Spleen (tissue), 13 donors: ENCODE measurements at places on chromosomes 6 and 20.

GRCh38 chr6:74283532-74283931, 587.5 kb downstream of the CD109 start:
- no peaks in the 10 kb centered on the region for H3K36me3 ChIP-seq
- no peak overlapping the region for H3K27ac ChIP-seq
- H3K27me3 ChIP-seq = no peaks in the 10 kb centered on the region
- no peak overlapping the region for H3K4me3 ChIP-seq
- no peak for DNase-seq

DNA sequence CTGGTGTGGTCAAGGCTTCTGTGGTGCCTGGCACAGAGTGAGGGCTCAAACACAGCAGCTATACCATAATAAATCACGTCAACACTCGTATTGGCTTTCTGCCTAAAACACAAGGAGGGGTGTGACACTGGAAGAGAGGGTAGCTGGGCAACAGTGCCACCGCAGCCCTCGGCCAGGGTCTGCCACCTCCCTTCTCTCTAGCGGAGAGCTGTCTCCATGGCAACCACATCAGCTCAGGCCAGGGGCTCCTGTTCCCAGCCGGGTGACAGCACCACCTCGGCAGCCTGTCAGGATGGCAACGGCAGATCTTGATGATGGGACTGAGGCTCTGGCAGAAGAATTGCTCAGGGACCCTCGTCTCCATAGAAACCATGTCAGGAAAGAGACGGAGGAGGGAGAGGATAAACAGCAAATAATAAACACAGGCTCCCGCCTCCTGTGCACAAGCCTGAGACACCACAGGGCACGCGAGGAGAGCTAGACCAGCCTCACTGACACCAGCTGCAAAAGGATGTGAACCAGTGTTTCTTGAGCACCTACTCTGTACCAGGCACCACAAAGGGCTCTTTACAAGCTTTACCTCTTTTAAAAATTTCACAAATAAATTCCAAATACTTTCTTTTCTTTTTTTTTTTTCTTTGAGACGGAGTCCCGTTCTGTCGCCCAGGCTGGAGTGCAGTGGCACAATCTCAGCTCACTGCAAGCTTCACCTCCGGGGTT, 50.4 kb upstream of the TLDC2 start:
- H3K36me3 ChIP-seq = peaks cover 49% of the 10 kb centered on the region
- no peak overlapping the region for H3K4me3 ChIP-seq
- H3K27me3 ChIP-seq = no peaks in the 10 kb centered on the region
- H3K4me1 ChIP-seq = peaks cover 14% of the 10 kb centered on the region
- DNase-seq = no peak

GRCh38 chr6:154458565-154459470, 51.7 kb downstream of the CNKSR3 start:
- no peak overlapping the region for H3K27ac ChIP-seq
- peaks cover 3% of the 10 kb centered on the region for H3K4me1 ChIP-seq
- no peaks in the 10 kb centered on the region for H3K36me3 ChIP-seq
- no peaks in the 10 kb centered on the region for H3K27me3 ChIP-seq

DNA sequence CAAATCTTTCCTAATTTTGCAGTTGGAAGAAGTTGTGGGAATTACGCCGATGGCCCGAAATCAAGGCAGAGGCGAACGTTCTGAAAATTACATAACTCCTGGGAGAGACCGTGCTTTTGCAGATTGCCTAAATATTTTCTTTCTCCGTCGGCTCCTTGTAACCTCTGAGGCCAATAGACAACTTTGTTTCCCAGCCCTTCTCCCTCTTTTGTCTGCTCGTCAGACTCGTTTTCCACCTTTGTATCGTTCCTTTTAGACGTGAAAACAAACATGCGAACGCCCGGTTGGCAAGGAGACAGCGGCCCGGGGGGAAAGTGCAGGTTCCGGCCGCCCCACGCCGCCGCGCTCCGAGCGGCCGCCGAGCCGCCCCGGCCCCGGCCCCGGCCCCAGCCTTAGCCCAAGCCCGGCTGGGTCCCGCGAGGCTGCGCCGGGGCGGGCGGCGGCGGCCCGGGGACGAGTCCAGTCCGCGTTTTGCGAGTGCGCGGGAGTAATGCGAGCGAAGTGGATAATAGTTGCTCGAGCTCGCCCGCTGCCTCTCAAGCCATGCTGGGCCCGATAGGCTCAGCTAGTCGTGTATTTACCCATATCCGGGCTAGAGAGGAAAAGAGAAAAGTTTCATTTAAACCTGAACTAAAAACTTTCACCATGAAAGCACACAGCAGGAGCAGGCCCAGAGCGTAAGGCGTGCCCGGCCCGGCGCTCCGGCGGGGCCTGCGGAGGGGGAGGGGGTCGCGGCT, at the start of gene ARID1B:
Gene ARID1B, plus strand, starts transcription at position 539 of the 737 bp plus-strand sequence. CDS start 303 bp downstream, outside the sequence.
- H3K27ac ChIP-seq = peak within 1 kb of the TSS; percentile 98
- H3K27me3 ChIP-seq = no peaks in the 10 kb centered on the region
- H3K36me3 ChIP-seq = no peaks in the 10 kb centered on the region
- peaks cover 25% of the 10 kb centered on the region for H3K4me1 ChIP-seq
- DNase-seq = peak; percentile 97

DNA sequence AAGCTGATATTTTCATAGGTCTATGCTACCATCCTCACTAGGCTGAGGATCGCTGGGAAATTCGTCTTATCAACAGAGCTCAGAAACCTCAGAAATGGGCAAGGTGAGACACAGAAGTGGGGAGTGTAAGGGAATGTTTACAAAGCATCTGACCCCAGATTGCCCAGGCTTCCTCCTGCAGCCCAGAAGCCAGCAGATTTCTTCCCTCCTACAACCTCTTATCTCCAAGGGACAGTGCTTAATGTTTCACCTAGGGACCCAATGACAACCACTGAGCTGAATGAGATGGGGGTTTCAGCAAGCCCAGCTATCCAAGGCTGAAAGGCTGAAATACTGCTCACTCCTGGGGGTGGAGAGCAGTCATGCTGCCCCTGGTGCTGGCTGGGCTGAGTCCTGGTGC, 52.4 kb upstream of the TBC1D7 start:
- H3K27me3 ChIP-seq = no peaks in the 10 kb centered on the region
- no peak overlapping the region for H3K4me3 ChIP-seq
- peaks cover 33% of the 10 kb centered on the region for H3K4me1 ChIP-seq
- H3K27ac ChIP-seq = peak overlapping the region; percentile 3
- H3K36me3 ChIP-seq = no peaks in the 10 kb centered on the region
- DNase-seq = no peak

DNA sequence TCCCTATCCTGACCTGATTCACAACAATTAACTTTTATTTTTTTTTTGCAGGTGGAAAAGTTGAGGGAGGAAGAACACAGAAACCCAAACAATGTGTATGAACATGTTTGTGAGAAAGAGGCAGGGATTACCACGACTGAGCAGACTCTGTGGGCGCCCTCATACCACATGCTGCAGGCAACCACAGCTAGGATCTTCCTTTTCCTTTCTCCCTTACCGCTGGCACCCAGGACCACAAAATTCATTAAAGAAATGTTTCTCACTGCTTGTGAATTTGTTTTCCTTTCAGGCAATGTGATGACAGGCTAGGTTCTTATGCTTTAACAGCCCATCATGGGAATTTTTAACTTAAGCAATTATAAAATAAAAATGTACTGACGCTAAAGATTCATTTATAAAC, 287.1 kb downstream of the GMDS start:
- DNase-seq = no peak
- H3K36me3 ChIP-seq = no peaks in the 10 kb centered on the region
- no peaks in the 10 kb centered on the region for H3K4me1 ChIP-seq
- H3K27ac ChIP-seq = no peak overlapping the region
- H3K27me3 ChIP-seq = no peaks in the 10 kb centered on the region

DNA sequence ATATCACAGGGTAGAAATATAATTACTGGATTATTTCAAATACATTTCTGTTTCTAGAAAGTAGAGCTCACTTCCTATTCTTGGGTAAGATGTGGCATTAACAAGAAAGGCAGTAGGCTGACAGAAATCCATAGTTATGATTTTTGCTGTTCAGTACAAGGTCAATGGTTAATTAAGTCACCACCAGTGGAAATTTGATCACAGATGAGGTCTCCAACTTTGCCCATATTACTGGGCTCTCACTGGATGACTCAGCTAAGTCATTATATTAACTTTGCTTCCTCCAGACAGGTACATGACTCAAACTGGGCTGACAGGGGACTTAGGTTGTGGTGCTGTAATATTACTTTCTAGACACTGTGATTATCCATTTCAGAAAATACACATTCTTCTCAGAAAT, 212.4 kb downstream of the GRIK2 start:
- H3K27ac ChIP-seq = no peak overlapping the region
- H3K27me3 ChIP-seq = no peaks in the 10 kb centered on the region
- no peak overlapping the region for H3K4me3 ChIP-seq
- no peak for DNase-seq
- H3K4me1 ChIP-seq = no peaks in the 10 kb centered on the region

- H3K36me3 ChIP-seq = no peaks in the 10 kb centered on the region
- no peaks in the 10 kb centered on the region for H3K27me3 ChIP-seq
- H3K4me3 ChIP-seq = no peak overlapping the region
- peak; percentile 78 for DNase-seq
- H3K27ac ChIP-seq = peak overlapping the region; percentile 89
Measured at GRCh38 chr6:159979136-159979874, 10.4 kb downstream of the IGF2R start.

DNA sequence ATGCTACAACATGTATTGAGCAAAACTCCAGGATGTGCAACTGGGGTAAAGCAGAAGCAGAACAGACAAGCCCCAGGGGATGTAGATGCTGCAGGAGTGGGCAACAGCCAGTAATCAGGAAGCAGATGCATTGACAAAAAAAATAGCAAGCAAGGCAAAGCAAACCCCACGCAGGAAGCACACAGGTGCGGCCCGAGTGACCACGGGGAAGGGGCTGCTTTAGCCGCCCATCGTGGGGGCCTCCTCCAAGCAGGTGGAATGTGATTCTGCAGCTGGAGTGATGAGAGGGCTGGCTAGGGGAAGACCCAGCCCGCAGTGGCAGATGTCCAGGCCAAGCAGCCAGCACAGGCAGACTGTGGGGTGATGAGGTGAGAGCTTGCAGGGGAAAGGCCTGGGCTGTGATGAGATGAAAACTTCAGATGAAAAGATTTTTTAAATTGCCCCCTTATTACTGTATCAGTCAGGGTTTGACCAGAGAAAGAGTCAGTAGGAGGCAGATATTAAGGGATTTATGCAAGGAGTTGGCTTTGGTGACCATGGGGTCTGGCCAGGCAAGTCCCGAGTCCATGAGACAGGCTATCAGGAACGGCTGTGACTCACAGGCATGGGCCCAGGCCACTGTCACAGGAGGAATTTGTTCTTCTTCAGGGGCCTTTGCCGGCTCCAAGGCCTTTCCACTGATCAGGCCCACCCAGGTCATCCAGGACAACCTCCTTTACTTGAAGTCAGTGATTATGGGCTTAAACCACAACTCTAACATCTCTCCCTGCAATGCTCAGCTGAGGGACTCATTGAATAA, 207.6 kb downstream of the ANKRD60 start:
- no peak overlapping the region for H3K27ac ChIP-seq
- H3K27me3 ChIP-seq = no peaks in the 10 kb centered on the region
- DNase-seq = peak; percentile 24
- no peaks in the 10 kb centered on the region for H3K4me1 ChIP-seq
- no peak overlapping the region for H3K4me3 ChIP-seq
- no peaks in the 10 kb centered on the region for H3K36me3 ChIP-seq

DNA sequence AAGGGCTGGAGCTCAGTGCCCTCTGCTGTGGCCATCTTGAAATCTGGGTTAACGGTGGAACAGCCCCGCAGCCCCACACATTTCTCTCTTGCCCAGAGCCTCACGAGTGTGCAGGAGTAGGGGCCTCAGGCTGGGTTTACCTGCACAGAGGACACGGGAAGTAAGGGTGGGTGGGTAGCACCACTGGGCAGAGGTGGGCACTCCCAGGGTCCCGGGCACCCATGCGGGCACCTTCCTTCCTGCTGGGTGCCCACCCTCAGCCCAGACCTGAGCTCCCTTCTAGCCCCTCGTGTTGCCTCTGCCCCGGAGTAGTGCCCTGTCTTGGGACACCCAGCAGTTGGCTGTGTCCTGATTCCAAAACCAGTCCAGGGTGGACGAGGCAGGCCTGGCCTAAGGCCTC, 11.2 kb downstream of the COL9A3 start:
- no peak for DNase-seq
- no peak overlapping the region for H3K4me3 ChIP-seq
- H3K27me3 ChIP-seq = no peaks in the 10 kb centered on the region
- peaks cover 33% of the 10 kb centered on the region for H3K4me1 ChIP-seq

DNA sequence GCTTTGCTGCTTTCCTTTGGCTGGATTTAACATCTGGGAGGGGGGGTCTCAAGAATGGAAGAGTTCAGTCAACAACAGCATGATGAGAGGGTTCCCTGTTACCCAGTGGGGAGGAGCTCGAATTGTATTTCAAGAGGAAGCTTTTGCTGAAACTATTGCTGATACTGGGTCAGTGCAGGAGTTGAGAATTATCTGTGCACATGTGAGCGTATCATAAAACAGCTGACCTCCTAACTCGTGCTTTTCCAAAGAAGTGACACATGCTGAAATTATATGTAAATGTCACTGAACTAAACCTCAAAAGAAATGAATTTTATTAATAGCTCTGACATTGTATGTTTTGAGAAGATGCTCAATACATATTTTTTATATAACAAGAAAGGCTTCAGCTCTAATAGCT, 96.3 kb downstream of the PHF3 start:
- H3K4me1 ChIP-seq = no peaks in the 10 kb centered on the region
- H3K27ac ChIP-seq = no peak overlapping the region
- DNase-seq = no peak
- no peak overlapping the region for H3K4me3 ChIP-seq
- H3K36me3 ChIP-seq = no peaks in the 10 kb centered on the region
- H3K27me3 ChIP-seq = no peaks in the 10 kb centered on the region

DNA sequence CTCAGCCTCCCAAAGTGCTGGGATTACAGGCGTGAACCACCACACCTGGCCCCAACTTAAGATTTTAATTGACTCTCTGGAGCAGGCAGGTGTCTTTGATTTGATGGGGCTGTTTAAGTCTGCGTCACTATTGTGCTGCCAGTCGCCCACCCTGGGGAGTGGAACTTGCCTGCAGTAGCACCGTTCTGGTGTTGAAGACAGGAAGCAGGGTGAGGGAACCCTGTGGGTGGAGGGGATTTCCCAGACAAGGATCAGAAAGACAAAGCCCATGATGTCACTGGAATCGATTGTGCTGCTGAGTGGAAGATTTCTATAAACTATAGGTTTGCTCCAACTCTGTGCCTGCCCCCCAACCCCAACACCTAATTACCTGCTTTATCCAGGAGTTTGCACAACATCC, 11.0 kb downstream of the ALDH8A1 start:
- H3K4me1 ChIP-seq = peaks cover 4% of the 10 kb centered on the region
- no peaks in the 10 kb centered on the region for H3K27me3 ChIP-seq
- DNase-seq = no peak

DNA sequence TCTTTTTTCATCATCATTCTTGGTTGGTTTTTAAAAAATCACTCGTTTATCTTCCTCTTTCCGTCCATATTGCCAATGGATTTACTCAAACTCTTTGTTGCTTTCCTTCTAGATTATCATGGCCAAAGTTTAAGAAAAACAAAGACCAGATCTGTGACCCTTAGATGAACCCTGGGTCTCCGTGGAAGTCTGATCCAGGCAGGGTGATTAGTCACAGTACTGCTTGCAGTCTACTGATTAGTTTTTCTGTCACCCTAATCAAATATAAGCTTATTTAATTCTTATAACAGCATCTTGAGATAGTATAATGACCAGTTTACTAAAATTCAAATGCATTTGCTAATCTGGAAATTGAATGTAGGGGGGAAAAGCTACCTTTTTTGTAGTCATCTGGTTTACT, 6.0 kb upstream of the SMIM28 start:
- H3K27me3 ChIP-seq = no peaks in the 10 kb centered on the region
- H3K4me1 ChIP-seq = no peaks in the 10 kb centered on the region
- no peak overlapping the region for H3K27ac ChIP-seq
- H3K4me3 ChIP-seq = no peak overlapping the region
- H3K36me3 ChIP-seq = no peaks in the 10 kb centered on the region
- DNase-seq = no peak
